ENCODE measurements at places on chromosomes 7 and 10. TPM values are rescaled to one million over a fixed set of nuclear protein-coding genes. Genes with fewer than 3 reads are reported as not detected.

MGAM2 gene
- not detected for total RNA-seq

RHOBTB1 gene
- 30.9 TPM for total RNA-seq

PLEKHS1 gene
- total RNA-seq, result not detected

FHIP2A gene
- total RNA-seq, result 35.0 TPM

CDCA7L gene
- total RNA-seq, result 45.7 TPM

C1GALT1 gene
- 12.7 TPM for total RNA-seq

PAPOLB gene
- 0.11 TPM for total RNA-seq

SVOPL gene
- total RNA-seq, result not detected

ENO4 gene
- total RNA-seq, result not detected

RNF32 gene
- total RNA-seq, result 0.17 TPM

GRID2IP gene
- 0.09 TPM for total RNA-seq

NCOA4 gene
- total RNA-seq, result 203 TPM

TMEM225B gene
- total RNA-seq, result not detected

NUTM2E gene
- total RNA-seq, result not detected

Measured in dermis lymphatic vessel endothelial cell (primary cell).